ENCODE measurements at places on chromosomes 2 and 18.

DNA sequence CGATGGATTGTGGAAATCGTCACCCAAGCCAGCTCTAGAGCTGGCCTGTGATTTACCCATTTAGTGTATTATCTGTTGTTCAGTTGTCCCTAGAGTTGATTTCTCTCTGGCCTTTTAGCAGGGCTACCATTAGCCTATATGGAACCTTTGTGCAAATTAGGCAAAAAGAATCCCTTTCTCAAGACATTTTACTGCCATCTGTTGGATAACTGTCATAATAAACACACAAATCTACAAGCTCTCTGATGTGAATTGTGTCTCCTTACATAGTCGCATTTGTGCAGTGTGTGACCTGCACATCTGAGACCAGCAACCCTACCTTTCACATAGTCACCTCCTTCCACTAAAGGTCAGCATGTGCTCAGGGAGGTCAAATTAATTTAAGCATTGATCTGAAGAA is 34.0 kb downstream of the LOXHD1 start:
- peak; percentile 16 for DNase-seq

DNA sequence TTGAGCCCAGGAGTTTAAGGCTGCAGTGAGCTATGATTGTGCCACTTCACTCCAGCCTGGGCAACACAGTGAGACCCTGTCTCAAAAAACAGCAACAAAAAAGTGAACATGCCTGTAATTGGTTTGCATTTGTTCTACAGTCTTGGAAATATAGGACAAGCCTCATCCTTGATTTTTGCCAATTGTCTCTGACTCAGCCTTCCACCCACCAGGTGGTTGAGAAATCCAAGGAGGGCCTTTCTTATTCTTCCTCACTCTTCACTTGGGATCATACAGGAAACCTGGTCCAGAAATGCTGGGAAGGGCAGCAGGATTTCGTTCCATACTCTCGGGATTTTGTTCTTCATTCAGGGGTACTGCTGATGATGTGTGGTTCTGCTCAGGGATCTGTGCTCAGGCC is 94.6 kb downstream of the CDC42EP3 start:
- DNase-seq: peak; percentile 58

DNA sequence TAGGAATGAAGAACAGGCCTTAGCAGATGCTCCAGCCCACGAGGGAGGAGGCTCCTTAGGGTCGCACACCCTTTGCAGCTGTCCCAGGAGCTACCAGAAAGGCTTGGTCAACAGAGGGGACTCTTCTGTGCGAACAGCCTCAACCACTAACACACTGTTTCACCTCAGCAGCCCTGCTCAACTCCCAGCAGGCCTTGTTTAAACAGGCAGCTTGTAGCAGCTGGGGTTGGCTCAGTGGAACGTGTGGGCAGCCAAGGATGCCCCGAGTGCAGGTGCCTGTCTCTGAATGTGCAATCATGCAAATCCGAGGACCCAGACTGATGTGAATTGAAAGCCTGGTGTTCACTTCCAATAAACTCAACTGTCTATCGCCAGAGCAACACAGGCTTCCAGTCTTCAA is 88.7 kb upstream of the CXCR4 start:
- DNase-seq: no peak

DNA sequence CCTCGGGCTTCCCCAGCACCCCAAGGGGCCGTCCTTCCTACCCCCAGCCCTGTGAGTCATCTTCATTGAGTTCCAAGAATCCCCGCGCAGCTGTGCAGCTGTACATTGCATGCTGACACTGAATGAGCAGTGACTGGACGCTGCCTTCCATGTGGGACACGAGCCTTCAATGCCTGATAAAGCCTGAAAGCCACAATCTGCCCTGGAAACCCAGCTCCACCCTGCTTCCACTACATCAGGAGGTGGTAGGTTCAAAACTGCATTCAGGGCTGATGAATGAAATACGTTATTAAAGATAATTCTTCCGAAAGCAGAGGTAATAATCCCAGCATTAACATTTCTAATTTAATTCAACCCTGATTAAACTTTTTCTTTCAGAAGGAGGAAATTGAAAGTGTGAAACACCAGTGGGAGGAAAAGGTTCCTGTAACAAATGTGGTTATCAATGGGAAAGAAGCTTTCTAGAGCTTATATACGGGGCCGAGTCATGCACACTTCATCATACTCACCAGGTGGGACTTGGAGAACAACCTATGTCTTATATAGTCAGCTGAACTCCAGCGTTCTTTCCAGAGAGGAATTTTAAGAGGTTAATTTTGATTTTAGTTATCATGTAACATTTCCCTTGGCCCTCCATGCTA is 360.1 kb downstream of the LPIN1 start:
- peak; percentile 20 for DNase-seq

GRCh38 chr18:58625839-58626238 is 3.1 kb downstream of the ALPK2 start:
- no peak for DNase-seq

GRCh38 chr2:85511008-85511811 is 27.8 kb upstream of the MAT2A start:
- no peak for DNase-seq

GRCh38 chr2:161999321-161999720 is 74.7 kb downstream of the DPP4 start:
- DNase-seq: no peak

DNA sequence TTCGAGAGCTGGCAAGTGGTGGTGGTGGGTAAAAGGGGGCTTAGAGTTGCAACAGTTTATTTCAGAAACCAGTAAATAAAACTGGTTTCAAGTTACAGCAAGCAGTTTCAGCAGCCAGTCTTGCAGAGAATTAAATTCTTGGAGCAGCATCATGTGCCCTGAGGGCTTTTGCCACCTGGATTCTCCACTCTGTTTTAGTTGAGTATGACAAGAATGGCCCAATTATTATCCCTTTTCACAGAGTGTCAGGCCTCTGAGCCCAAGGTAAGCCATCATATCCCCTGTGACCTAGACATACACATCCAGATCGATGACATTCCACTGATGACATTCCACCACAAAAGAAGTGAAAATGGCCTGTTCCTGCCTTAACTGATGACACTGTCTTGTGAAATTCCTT is 72.8 kb upstream of the FANCL start:
- DNase-seq: no peak

GRCh38 chr18:64710105-64710861 is 561.4 kb upstream of the LINC00305 start:
- DNase-seq: no peak

DNA sequence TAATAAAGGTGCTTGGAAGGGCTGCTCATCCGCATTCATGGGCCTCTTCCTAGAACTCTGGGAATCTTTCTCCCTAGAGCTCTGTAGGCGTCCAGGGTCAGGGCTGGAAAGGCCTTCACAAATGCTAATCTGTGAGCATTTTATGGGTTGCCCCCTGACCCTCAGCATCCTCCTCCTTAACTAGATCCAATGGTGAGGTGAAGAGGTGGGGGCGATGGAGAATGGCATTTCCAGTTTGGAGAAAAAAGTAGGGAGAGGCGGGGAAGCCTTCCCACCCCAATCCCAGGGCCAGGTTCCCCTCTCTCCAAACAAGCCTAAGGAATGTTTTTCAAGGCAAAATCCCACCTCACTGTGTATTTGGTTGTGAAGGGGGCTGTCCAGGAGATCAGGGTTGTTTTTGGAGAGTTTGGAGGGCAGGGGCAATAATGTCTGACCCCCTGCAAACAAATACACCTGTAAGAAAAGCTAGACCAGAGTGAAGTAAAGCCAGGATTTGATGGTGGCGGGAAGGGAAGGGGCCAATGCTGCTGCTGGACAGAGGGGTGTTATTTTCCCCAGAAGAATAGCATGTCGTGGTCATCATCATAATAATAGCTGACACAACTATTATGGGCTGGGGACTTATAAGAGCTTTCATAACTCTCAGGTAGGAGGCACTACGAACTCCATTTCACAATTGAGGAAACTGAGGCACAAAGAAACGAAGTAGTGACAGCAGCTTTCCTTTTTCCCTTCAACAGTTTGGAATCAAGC is 1.4 kb upstream of the MYCN start:
- no peak for DNase-seq

- DNase-seq: no peak
These were observed 93.0 kb upstream of the ID2 start for GRCh38 chr2:8588831-8589191.

- no peak for DNase-seq
These were observed 230.6 kb upstream of the EPAS1 start for GRCh38 chr2:46066601-46067000.

GRCh38 chr2:128782411-128783192 is 463.9 kb upstream of the HS6ST1 start:
- DNase-seq: no peak

DNA sequence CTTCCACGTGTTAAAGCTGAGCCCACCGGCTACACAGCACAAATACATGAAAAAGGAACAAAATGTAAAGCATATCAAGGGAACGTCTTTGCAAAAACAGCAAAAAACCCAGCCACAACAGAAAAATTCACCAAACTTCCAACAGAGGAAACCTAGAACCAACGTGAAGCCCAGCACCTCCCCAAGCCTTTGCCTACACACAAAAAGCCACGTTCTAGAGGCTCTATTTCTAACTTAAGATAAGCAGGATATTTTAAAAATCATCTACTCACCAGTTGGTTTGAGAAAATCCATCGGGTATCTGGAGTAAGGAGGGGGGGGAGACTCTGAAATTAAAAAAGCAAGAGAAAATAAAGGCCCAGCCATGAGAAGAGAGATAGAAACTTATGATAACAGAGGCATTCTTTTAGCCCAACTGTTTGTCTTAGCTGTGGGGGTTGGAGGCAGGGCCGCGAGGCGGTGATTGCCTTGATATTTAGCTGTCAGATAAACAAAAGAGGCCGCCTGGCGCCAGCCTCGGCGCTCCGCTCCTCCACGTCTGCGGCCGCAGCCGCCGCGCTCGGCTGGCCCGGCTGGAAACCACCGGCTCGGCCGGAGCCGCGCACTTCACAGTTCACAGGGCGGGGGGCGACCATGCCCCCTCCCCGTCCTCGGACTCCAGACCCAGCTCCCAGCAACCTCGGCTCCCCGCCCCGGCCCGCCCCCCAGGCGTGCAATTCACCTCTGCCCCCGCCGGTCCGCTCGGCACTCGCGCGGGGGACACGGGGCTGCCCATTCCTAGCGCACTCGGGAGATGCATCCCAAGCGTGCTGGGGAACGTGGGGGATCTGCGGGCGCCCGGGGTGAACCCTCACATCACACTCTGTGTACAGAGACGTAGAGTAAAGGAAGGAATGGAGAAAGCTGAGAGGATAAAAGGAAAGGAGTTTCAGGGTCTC is 2.4 kb downstream of the SMAD7 start:
- DNase-seq: peak; percentile 51

DNA sequence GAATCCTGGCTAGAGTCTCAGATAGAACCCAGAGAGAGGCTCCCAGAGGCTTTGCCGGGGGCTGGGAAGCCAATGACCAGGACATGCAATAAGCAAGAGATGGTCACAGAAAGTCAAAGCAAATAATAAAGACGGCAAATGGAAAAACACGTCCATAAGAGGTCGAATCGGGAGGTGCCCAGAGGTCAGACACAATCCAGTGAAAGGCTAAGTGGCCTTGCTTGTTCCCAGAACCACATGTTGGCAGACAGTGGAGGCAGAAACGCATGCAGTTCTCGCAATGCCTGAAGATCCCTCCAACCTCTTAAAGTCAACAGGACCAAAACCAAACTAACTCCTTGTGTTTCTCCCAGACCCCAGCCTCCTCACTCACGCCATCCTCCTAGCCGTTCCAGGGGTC is 3.0 kb downstream of the CYB5A start:
- no peak for DNase-seq

GRCh38 chr2:161135951-161136593 is 24.2 kb upstream of the TANK start:
- DNase-seq: no peak

DNA sequence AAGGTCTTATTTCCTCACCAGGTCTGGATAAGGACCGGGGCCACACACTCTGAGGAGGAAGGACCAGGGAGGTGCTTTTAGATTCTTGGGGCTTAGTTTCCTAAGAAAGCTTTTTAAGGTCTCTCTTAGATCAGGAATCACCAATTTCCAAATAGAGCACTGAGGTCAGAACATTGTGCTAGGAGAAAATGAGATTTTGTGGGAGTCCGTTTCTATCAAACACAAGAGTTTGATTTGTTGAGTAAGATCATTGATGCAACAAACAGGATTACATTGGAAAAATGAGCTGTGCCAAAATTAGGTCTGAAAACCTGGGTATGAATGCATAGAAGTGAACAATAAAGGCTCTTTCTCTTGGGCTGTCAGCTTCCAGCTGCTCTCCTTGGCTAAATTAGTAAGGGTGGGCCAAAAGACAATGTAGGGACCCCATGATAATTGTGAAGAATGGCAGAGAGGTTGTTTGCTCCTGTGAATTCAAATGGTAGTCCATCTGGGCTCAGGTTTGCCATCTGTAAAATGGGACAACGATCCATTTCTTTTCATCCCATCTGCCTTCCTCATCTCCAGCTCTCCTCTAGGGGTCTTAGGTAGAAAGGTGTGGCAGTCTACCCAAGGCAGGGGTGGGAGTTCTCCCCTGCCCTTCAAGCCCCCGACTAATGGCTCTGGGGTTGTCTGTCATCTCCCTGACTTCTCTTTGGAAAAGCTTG is 20.0 kb downstream of the IGFBP2 start:
- no peak for DNase-seq
